ENCODE measurements at places on chromosomes 1 and 21. TPM values are rescaled to one million over a fixed set of nuclear protein-coding genes. Genes with fewer than 3 reads are reported as not detected.

Gene LAMB3
- 0.83 TPM for total RNA-seq

DNA sequence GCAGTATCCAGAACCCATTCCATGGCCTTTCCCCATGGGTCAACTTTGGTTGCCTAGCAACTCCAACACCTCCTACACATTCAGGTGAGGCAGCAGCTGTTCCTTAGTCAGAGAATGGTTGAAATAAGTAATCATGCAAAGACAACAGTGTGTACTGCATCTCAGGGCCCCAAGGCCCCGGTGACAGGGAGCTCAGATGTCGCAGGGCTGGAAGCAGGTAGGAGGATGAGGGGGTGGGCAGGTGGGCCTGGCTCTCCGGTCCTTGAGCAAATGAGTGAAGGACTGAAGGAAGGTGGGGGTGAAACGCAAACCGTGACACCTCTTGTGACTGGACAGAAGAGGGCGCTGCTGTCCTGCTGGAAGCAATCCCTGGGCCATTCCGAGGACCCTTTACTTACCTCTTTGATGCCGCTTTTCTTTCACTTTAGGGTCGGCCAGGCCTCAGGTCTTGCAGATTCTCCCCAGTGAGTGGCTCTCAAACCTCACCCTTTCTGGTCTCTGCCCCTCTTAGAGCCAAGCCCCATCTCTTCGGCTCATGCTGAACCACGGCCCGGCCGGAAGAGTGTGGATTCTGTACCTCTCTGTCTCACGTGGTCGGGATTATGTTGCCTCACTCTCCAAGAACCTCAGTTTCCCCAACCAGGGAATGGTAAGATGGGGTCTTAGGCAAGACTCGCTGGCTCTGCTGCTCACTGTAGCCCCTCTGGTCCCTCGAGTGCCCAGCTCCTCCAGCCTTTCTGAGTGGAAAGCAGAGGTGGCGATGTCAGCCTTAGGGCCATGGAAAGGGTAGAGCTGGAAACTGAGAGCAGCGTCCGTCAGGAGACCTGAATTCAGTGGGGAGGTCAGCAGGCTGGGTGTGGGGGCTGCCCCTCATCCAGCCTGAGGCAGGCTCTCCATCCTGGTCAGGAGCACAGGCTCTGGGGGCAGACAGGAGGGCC lies 5.6 kb upstream of the KCNA10 start:
- peak; percentile 62 for DNase-seq

- DNase-seq = no peak
These were observed 37.1 kb downstream of the EEIG2 start for GRCh38 chr1:108597041-108597440.

GRCh38 chr1:104593413-104594187 lies 843.9 kb downstream of the AMY1C start:
- no peak for DNase-seq

DNA sequence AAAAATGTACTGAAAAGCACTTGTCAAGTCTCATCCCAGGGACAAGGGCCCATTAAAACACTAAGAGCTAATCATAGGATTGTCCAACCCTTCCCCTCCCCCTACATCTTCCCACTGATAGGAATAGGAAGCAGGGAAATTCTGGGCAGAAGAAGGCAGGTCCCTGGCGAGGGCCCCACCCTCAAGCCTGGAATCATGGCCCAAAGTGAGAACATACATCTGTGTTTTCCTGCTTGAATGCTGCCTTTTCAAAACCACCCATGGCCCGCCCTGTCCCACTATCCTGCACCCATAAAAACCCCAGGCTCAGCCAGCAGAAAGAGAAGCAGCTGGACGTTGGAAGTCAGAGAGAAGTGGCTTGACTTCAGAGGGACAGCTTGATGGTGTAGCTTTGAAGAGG lies 4.8 kb downstream of the DNAI4 start:
- DNase-seq = no peak

Gene AMY2A
- total RNA-seq = not detected

- DNase-seq = no peak
These were observed 24.9 kb upstream of the MAN1A2 start for GRCh38 chr1:117342397-117342796.

DNA sequence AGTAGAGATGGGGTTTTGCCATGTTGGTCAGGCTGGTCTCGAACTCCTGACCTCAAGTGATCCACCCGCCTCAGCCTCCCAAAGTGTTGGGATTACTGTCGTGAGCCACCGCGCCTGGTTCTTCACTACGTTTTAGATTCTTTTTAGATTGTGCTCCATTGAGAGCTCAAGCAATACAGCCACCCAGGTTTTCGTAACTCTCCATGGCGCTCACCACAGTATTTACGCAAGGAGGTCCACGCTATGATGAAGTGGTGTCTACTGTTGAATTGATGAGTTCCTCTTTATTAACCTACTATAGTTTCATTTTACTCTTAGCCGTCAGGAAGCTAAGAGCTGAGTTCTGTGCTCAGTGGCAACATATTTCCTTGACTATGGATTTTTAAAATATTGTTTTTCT lies 1.8 kb upstream of the KIF1B start:
- DNase-seq = no peak

GRCh38 chr1:29991815-29992214 lies 731.6 kb downstream of the MATN1 start:
- DNase-seq = no peak

GRCh38 chr1:111989531-111990025 lies at the start of gene KCND3:
TSS of gene KCND3 (minus strand) at chr1:111989668.
- DNase-seq = peak; percentile 43

GRCh38 chr1:147756341-147756740 lies 4.1 kb downstream of the GJA5 start:
- no peak for DNase-seq

DNA sequence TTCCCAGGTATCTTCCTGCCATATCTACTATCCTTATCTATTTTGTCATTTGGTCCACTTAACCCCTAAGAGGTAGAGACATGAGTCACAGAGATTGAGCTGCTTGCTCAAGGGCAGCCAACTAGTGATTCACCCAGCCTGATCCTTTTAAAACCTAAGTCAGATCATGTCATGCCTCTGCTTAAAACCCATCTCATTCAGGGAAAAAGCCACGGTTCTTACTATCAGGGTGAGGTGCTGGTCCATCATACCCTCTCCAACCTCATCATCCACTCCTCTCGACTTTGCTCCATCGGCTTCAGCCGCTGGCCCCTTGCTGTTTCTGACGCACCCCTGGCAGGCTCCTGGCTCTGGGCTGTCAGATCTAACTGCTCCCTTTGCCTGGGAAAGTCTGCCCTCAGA lies 14.4 kb upstream of the PPP1R15B start:
- DNase-seq = no peak
